NT2/D1 (cell line): ENCODE measurements at places on chromosomes 3 and 15.

GRCh38 chr3:70393881-70394612 is 81.6 kb upstream of the MDFIC2 start:
- DNase-seq: no peak

DNA sequence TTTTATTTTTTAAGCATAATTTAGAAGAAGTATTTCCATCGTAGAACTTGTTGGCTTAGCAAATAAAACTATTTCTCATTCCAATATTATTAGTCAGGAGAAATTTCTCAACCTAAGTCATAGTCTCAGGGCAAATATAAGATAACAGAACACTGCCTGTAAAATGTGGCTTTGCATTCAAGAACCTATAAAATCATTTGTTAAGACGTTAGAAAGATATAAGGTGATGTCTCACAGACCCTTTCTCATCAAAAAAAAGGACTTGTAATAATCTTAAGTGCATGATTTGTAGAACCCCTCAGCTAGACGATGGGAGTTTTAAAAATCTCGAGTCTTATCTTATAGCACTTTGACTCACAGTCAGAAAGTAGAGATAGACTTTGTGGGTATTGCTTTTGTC is 314.7 kb upstream of the CFAP20DC start:
- no peak for DNase-seq

GRCh38 chr3:69881756-69882428 is 117.6 kb upstream of the SAMMSON start:
- no peak for DNase-seq

- DNase-seq: peak; percentile 1
Measured at GRCh38 chr3:80688814-80689213, 921.0 kb upstream of the ROBO1 start.

- DNase-seq: no peak
Measured at GRCh38 chr3:134976948-134977347, 181.9 kb downstream of the EPHB1 start.

GRCh38 chr15:72566973-72567372 is 87.5 kb upstream of the GOLGA6B start:
- DNase-seq: no peak
